ENCODE measurements at places on chromosomes 2 and 18.
A peak's percentile ranks its signal among the peaks of the same experiment; 100 is the strongest.

DNA sequence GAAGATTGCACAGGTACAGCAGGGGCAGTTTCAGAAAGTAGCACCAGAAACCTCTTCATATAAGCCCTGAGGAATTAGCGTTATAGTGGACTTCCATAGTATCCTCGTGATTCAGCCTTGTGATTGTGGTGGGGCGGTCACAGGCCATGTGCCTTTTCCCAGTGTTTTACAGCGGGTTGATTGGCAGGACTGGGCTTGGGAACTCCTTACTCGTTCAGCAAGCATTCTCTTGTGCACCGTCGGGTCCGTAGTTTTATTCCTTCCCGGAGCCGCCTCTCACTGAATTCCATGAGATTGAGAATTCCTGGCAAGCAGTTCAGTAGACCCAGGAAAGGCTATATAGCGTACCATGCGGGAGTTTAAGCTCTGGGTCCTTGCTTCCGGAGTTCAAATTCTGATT is 5.2 kb downstream of the COPS8 start:
- DNase-seq: no peak

- DNase-seq: no peak
Measured at GRCh38 chr2:127259355-127259754, 34.6 kb downstream of the ERCC3 start.

GRCh38 chr2:74789271-74789670 is 44.7 kb upstream of the HK2 start:
- no peak for DNase-seq

GRCh38 chr18:62126737-62127136 is 60.1 kb downstream of the PIGN start:
- DNase-seq: peak; percentile 18

DNA sequence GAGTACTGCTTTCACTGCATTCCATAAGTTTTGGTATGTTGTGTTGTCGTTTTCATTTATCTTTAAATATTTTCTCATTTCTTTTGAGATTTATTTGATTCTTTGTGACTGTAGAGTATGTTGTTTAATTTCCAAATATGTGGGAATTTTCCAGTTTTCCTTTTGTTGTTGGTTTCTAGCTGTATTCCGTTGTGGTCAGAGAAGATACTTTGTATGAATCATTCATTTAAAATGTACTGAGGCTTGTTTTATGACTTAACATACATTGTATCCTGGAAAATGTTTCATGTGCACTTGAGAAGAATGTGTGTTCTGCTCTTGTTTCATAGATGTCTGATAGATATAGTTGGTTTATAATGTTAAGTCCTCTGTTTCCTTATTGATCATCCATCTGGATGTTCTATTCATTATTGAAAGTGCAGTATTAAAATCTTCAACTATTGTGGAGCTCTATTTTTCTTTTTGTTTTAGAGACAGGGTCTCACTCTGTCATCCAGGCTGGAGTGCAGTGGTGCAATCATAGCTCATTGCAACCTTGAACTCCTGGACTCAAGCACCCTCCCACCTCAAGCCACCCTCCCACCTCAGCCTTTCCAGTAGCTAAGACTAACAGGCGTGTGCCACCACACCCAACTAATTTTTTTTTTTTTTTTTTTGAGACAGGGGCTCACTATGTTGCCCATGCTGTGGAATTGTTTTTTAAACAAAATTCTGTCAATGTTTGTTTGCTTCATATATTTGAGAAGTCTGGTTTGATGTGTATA is 96.8 kb downstream of the TAF4B start:
- DNase-seq: no peak

GRCh38 chr2:124585277-124585676 is 560.2 kb downstream of the CNTNAP5 start:
- DNase-seq: no peak

- peak; percentile 66 for DNase-seq
Measured at GRCh38 chr2:238370823-238371372, 50.6 kb downstream of the TRAF3IP1 start.

DNA sequence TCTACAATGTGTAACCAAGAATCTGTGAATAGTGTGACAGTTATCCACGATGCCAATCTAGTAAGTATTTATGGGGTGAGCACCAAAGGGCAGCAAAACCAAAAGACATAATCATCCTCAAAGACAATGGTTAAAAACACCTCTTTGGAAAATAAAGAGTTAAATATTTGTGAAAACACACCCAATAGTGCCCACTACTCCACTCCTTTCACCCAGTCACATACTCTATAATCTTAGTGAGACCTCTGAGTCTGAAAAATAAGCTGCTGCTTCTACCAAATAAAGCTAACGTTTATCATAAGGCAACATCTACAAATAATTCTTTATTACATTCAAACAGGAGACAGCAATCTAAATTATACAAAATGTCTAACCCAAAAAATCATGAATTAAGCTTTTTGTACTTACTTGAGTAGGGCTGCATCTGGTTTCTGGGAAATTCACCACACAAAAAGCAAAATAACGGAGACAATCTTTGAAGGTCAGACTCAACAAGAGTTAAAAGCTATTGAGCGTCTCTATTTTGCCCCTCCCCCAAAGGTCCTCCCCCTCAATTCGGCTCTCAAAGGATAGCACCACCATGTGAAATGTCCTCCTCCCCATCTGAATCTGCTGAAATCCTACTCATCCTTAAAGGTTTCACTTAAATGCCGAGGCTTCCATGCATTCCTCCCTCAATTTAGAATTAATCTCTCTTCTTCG is 2.0 kb downstream of the RAPH1 start:
- DNase-seq: no peak

GRCh38 chr2:218327451-218328210 is 29.0 kb upstream of the CATIP start:
- no peak for DNase-seq

GRCh38 chr2:19899985-19900930 is 1.5 kb downstream of the TTC32 start:
- DNase-seq: peak; percentile 52

DNA sequence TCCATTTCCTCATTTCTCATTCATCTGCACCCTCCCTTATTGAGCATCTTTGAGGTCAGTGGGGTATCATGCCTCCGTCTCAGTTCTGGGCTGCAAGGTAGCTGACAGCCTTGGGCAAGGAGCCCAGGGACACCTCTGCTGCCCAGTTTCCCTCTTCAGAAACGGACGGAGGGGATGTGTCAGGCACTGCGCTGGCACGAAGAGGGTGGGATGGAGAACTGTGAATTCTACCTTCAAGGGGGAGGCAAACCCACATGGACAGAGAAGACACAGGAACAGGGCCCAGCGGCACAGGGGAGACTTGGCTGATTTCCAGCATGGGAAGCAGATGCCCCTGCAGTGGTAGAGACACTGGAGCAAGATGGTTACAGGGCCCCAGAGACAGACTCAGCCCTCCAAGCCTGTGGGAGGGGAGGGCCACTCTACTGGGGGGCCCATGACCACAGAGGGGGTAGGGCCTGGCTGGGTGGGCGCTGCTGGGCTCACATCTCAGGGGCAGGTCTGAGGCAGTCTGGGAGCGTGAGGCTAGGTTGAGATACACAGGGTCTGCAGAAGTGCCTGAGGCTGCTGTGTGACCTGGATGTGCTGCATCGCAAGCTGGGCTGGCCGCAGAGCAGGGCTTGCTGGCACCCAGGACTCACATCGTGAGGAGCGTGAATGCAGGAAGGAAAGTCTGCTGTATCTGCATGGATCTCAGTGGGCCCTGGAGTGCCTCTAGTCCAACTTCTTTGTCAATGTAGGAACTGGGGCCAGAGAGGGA is 92.3 kb downstream of the HS1BP3 start:
- no peak for DNase-seq

GRCh38 chr2:163812926-163813520 is 77.2 kb upstream of the FIGN start:
- no peak for DNase-seq

DNA sequence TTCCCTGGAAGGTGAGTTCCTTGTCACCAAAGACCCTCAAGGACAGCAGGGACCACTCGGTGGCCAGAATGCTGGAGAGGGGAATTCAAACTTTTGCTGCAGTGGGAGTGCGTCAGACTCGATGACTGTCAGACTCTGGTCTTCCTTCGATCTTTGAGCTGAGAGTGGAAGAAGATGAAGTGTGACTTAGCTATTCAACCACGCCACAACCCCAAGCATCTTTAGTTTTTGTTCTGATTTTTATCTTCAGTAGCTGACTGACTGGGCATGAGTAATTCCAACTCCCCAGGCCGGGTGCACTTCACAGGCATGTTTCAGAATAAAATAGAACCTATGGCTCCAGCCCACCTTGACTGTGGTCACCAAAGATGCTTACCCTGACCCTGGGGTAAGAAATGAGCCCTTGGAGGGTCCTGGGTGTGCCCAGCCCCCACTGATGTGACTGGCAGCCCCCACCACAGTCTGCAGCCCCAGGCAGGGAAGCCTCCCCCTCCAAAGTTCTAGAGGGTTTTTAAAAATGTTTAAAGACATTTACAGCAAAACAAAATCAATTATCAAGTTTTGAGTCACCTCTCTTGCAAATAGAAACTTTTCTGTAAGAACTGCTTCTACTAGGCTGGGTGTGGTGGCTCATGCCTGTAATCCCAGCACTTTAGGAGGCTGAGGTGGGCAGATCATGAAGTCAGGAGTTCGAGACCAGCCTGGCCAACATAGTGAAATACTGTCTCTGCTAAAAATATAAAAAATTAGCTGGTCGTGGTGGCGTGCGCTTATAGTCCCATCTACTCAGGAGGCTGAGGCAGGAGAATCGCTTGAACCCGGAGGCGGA is 24.9 kb upstream of the YWHAQ start:
- DNase-seq: peak; percentile 91

DNA sequence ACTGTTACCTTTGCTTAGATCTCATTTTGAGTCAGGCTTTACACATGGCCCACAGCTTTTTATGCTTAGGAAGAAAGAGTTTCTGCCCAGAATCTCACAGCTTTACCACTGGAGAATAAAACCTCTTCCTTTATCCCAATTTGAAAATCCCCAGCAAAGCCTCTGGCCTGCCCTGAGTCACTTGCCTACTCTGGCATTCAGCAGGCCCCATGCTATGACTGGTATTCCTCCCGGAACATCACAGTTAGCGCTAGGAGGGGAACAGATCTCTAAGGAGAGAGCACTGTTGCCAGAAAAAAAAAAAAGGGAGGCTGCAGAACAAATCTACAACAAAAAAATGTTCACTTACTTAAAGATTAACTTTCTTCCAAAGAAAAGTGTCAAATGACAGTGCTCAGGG is 152.9 kb upstream of the DNMT3A start:
- DNase-seq: no peak

DNA sequence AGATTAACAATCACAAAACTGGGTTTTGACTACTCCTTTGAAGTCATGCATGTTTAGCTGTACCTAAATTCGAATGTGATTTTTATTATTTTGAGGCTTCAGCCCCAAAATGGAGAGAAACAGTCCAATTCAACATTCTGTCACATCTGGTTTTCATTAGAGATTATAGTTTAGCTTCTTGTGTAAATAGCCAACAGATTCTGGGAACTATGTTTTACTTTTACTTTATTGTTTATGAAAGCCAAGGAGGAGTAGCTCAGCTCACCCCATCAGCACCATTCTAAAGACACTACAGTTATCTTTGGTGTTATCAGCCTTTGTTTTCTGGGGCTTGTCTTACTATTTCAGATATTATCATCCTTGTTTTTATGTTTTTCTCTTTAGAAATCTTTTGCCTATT is 465.0 kb upstream of the CWC22 start:
- DNase-seq: no peak

- DNase-seq: no peak
Measured at GRCh38 chr2:241561832-241562231, 3.3 kb downstream of the BOK start.

DNA sequence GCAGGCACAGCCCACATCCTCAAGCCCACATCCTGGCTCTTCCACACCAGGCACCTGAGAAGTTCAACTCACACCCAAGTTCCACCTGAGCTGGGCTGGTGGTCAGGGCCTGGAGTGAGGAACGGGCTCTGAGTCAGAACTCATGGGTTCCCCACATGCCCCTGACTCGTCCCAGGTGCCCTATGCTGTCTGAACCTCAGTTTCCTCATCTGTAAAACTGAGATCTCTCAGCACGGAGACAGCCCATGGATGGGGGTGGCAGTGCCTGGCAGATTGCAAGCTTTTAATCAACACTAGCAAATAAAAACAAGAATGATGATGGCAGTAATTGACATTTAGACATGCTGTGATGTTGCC is 307.8 kb downstream of the NDUFA10 start:
- no peak for DNase-seq

- DNase-seq: no peak
Measured at GRCh38 chr18:25979369-25980040, 110.9 kb downstream of the SS18 start.

GRCh38 chr18:48541026-48541746 is 2.4 kb downstream of the CTIF start:
- DNase-seq: peak; percentile 13

DNA sequence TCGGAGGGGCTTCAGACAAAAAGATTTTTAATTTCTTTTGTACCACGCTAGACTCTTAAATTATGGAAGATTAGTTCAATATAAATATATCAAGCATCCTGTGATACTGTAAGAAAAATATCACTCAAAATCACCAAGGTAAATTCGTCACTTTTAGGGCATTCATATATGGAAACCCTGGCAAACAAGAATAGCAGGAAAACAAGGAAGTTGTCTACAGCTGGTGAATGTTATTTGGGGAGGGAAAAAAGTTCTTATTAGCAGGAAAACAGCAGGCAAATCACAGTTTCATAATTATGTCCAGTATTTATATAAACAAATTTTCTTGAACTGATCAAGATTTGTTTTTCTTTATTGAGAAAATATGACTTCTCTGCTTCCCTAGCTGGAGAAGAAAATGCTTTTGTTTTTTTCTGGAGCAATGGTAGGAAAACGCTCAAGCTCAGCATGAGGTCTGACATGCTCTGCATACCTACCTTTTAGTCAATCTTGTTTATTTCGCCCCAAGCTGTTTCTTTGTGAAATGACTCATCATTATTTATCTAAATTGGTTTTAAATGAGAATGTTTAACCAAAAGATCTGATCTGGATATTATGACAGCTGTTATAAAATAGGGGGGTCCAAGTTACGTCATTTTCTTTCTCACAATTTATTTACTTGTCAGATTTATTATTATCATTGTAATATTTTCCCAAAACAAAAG is 14.7 kb downstream of the LINC00305 start:
- DNase-seq: no peak

GRCh38 chr2:128788636-128789220 is 470.1 kb upstream of the HS6ST1 start:
- no peak for DNase-seq

- DNase-seq: no peak
Measured at GRCh38 chr18:63480476-63480875, 3.7 kb downstream of the SERPINB5 start.

GRCh38 chr2:197998702-197999101 is 194.3 kb downstream of the PLCL1 start:
- DNase-seq: no peak

DNA sequence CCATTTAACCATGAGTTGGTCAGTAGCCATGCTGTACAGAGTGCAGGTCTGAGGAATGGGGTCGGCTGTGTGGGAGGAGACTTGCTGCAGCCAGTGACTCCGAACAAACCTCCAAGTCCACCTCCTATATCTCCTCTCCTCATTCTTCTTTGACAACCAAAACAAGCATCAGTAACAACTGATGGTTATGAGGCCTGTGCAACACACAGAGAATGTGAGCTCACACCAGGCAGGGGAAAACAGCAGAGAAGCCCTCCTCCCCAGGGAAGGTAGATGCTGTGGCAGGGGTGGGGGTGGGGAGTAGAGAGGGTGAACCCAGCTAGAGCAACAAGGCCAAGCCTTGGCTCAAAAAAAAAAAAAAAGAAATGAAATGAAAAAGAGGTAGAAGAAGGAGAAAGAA is 12.3 kb upstream of the CNGA3 start:
- DNase-seq: no peak

- no peak for DNase-seq
Measured at GRCh38 chr2:232147440-232148077, 186.0 kb downstream of the DIS3L2 start.

Measured in activated CD4-positive, alpha-beta T cell treated with anti-CD3 and anti-CD28 coated beads, Interleukin-2, Interleukin-6, amounts not matched to agents 100 ng/mL and 50 ng/mL, durations not matched to agents 16 hours and 8 hours (primary cell).